Activated CD4-positive, alpha-beta T cell treated with anti-CD3 and anti-CD28 coated beads for 1 hour (primary cell): ENCODE measurements at places on chromosomes 3 and 15.

DNA sequence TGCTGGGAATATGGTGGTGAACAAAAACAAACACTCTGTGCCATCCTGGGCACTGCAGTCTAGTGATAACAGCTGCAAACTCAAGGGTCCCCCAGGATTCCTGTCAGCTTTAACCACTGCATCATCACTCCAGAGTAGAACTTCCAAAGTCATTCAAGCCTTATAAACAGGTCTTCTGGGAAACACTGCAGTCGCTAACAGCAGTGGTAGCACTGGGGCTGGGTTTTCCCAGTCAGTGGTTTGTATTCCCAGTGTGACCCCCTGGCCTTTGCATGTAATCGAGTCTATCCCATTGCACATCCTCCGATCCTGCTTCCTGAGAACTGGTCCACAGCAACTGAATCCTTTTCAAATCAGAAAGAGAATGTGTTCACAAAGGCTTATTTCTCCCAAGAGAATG lies 623.5 kb downstream of the EDEM1 start:
- DNase-seq: no peak

GRCh38 chr3:23189187-23189586 lies 13.9 kb upstream of the UBE2E2 start:
- no peak for DNase-seq

DNA sequence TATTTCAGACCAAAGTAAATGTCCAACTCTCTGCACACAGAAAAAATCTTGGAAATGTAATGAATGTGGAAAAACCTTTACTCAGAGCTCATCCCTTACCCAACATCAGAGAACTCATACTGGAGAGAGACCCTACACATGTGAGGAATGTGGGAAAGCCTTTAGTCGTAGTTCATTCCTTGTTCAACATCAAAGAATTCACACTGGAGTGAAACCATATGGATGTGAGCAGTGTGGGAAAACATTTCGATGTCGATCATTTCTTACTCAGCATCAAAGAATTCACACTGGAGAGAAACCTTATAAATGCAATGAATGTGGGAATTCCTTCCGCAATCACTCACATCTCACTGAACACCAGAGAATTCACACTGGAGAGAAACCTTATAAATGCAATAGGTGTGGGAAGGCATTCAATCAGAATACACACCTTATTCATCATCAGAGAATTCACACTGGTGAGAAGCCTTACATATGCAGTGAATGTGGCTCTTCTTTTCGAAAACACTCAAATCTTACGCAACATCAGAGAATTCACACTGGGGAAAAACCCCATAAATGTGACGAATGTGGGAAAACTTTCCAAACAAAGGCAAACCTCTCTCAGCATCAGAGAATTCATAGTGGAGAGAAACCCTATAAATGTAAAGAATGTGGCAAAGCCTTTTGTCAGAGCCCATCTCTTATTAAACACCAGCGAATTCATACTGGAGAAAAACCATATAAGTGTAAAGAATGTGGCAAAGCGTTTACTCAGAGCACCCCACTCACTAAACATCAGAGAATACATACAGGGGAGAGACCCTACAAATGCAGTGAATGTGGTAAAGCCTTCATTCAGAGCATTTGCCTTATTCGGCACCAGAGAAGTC lies 8.0 kb upstream of the ZNF501 start:
- no peak for DNase-seq

GRCh38 chr3:120420360-120420759 lies 30.4 kb downstream of the FSTL1 start:
- DNase-seq: no peak

DNA sequence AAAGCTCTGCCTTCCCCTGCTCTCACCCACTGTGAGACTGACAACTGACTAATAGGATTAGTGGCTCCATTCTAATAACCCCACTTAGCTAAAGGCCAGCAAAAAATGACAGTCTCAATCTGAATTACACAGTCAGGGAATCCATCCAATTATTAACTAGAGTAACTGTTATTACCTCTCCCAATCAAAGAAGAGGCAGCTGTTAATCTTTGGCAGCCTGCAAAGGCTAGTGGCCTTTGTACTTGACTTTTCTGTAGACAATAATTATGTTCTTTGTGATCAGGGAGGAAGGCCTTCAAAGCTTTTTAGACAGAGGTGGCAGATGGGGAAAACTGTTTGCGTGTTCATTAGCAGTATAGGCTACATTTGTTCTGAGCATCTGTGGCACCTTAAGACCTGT lies 177.7 kb downstream of the ISL2 start:
- no peak for DNase-seq

DNA sequence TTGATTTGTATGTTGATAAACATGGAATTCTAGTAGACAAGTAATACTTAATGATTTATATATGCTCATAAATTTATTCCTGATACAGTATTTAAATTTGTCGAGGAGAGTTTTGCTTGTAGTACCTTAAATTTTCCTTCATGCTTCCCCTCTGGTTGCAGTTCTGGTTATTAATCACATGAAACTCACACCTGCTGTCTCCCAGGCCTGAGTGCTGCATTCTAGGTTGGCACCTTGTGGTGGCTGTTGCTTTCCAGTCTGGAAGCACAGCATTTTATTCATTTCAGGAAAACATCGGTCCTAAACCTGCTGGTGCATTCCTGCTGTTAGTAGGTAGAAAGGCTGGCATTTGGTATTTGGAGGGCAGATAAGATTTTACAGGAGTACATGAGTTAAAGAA lies 44.9 kb downstream of the ATP1B3 start:
- no peak for DNase-seq

GRCh38 chr3:109910772-109911171 lies 573.4 kb upstream of the DPPA4 start:
- no peak for DNase-seq

DNA sequence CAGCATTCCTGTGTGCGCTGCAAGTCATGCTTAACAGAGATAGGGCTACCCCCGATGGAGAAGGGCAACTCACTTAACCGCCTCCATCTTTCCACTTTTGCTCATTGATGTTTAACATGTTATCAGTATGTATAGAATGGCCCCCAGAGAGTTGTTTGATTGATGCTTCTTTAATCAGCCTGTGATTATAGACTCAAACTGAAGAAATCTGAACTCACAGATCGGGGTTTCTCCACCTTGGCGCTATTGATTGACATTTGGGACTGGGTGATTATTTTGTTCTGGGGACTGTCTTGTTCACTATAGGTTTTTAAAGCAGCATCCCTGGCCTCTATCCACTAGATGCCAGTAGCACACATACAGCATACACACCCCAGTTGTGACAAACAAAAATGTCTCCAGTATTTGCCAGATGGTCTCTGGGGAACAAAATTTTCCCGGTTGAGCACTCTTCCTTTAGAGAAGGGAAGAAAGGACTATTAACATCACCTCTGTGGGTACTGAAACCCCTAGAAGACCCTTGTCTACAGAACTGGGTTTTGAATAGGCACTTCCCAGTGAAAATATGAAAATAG lies 54.4 kb downstream of the LARS2 start:
- DNase-seq: no peak
